ENCODE measurements at places on chromosomes 5 and 9. TPM values are rescaled to one million over a fixed set of nuclear protein-coding genes. Genes with fewer than 3 reads are reported as not detected.

Gene RANBP17
- 3.1 TPM for total RNA-seq

Gene GRM6
- not detected for total RNA-seq

Gene BAAT
- 0.58 TPM for total RNA-seq

Gene GHR
- total RNA-seq: not detected
